ENCODE measurements at places on chromosomes 6 and 20. TPM values are rescaled to one million over a fixed set of nuclear protein-coding genes. Genes with fewer than 3 reads are reported as not detected.

- DNase-seq, result no peak
Measured at GRCh38 chr20:45672765-45673164, 2.7 kb upstream of the WFDC11 start.

- DNase-seq, result no peak
Measured at GRCh38 chr20:59665656-59666555, 61.6 kb downstream of the PHACTR3 start.

DNA sequence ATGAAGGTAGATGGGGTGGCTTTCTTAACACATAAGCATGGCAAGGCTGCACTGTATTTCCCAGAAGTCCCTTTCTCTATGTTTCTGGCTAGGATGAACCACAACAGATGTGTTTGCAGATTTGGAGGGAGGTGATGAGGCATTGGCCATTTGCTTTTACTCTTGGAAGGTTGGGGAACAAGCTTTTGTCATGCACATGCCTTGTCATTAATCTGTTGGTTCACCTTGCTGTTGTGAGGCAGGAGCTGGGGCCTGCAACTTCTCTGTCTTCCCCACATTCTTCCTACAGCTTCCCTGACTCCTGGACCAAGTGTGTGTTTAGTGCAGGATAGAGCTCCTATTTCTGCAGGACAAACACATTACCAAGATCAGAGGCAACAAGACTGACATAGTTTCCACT is 326.2 kb upstream of the SPTLC3 start:
- no peak for DNase-seq

DNA sequence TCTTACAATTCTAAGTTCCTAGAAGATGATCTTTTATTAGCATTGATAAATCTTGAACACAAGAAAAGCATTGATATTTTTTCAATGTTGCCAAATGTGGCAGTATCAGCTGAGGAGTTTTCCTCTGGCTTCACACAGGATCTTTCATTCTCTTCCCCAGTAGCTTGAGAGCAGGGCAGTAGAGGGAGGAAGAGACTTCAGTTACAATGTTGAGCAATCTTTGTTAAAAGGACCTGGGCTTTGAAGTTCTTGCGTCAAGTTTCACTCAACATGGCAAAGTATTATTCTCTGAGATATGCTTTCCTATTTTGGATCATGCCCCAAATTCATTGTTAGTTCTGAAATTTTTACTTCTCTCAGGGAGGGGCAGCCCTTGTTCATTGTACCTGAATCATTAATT is 238.0 kb downstream of the COL12A1 start:
- DNase-seq, result no peak

The PAX1 gene
- total RNA-seq, result 0.27 TPM

- no peak for DNase-seq
Measured at GRCh38 chr6:14454473-14454775, 336.9 kb downstream of the CD83 start.

- no peak for DNase-seq
Measured at GRCh38 chr6:158737710-158738615, 81.2 kb downstream of the EZR start.

- DNase-seq, result no peak
Measured at GRCh38 chr6:22755605-22756004, 186.2 kb downstream of the HDGFL1 start.

The BMP6 gene
- total RNA-seq, result 9.0 TPM

- DNase-seq, result no peak
Measured at GRCh38 chr20:19990850-19991249, 26.3 kb upstream of the NAA20 start.

The HFE gene
- total RNA-seq, result 13.9 TPM

- no peak for DNase-seq
Measured at GRCh38 chr6:110897433-110897832, 22.8 kb downstream of the AMD1 start.

GRCh38 chr20:50646483-50646996 is 44.8 kb downstream of the RIPOR3 start:
- no peak for DNase-seq

- no peak for DNase-seq
Measured at GRCh38 chr6:150932996-150933395, 67.5 kb downstream of the MTHFD1L start.

DNA sequence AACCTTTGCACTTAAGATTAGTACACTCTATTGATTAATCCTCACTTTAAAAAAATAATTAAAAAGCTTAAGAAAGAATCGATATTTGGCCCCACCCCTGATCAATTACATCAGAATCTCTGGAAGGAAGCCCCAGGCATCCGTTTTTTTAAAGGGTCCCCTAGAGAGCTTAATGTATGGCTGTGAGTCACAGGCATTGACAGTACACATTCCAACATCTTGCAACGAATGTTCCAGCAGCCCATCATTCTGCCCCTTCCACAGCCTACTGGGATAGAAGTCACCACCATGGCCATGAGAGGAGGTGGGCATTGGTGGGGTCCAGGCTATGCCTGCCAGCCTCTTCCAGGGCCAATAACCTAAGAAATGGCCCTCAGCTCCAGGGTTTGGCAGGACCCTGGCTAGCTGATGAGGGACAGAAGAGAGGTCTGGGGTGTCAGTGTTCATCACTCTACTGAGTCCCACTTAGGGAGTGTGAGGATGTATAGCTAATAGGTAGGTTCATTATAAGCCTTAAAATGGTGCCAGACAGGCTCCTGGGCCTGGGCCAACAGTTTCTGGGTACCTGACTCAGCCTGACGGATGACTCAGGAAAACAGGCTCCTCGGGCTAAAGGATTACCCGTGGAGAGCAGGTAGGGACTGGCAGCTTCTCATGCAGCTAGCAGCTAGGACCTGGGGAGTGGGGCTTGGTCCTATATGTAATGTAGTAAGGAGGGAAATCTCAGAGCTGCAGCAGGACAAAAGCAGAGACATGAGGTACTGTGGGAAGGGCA is 40.4 kb downstream of the MDGA1 start:
- peak; percentile 32 for DNase-seq

DNA sequence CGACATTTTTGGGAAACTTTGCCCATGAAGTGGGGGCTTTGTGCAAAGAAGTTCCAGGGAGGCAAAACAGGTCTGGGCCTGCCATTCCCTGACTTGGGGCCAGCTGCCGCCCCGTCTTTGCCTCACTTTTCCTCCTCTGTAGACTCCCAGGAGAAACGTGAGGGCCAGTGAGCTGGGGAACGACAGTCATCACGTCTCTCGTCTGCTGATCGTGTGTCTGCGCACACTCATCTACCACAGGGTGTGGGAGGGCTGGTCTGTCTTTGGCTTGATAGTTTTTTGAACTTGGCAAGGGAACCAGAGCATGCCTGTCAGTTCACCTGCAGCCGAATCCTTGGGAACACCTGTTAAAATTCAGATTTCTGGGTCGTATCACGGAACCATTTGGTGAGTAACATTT is 8.5 kb downstream of the GHRH start:
- no peak for DNase-seq

The OPN5 gene
- total RNA-seq, result not detected

The TPD52L1 gene
- 38.1 TPM for total RNA-seq

GRCh38 chr6:42079941-42080464 is 29.7 kb downstream of the TAF8 start:
- no peak for DNase-seq

GRCh38 chr6:134435814-134436280 is 117.9 kb upstream of the SGK1 start:
- no peak for DNase-seq

DNA sequence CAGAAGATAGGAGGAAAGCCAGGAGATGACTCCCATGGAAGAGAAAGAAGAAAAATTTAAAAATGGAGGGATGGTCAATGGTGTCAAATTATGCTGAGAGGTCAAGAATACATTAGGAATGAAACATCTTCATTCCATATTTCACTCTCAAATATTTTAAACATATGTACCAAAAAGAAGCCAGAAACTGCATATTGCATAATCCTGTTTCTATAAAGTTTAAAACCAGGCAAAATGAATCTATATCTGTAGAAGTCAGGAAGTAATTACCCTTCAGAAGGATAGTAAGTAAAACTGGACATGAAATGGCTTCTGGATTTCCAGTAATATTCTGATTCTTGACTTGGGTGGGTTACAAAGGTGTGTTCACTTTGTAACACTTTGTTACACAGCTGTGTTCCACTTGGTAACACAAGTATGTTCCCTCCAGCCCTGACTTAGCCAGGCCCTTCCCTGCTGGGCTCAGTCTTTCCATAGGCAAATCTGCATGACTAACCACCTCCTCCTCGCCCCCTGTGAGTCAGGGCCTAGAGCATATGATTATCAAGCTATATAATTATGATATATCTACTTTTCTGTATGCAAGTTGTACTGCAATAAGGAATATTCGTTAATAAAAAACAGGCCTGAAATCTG is 20.2 kb upstream of the C6orf141 start:
- no peak for DNase-seq

The RNF144B gene
- total RNA-seq, result 19.0 TPM

Measured in sciatic nerve (tissue), 2 donors.